Gastrocnemius medialis (tissue), 4 donors: ENCODE measurements at places on chromosomes 13 and 19.

GRCh38 chr19:42563352-42564210 is 31.1 kb downstream of the CEACAM8 start:
- no peak for DNase-seq

- DNase-seq, result no peak
Observed at GRCh38 chr13:74074723-74075122, 59.5 kb downstream of the KLF12 start.

DNA sequence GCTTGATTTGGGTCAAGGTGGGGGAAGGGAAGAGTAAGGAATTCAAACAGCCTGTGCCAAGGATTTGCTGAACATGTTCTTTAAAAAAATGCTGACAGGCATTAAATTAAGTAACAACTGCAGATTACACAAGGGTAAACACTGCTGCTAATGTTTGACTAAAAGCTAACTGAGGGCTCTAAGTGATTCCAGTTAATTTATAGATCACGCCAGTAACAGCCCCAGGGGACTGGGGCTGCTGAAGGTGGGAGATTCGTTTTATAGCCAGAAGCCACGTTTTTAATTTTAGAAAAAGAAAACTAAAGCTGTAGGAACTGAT is 321.7 kb downstream of the DLEU7 start:
- no peak for DNase-seq

DNA sequence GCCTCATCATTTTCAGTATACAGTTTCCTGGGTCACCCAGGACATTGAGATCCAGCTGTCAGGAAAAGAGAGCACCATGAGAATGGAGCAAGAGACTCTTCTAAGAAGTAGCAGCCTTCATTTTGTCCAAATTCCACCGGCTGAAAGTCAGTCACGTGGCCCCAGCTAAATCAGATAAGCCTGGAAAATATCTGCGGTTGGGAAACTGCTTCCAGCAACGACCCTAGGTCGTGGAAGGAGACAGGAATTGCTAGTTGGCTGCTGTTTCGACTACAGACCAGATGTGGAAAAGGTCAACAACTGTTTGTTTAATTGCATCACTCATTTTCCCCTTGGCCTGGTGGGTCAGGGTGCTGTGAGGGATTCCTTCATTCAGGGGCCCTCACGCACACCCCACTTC is 107.0 kb downstream of the ZNF536 start:
- DNase-seq, result no peak

- no peak for DNase-seq
Observed at GRCh38 chr13:112752711-112753541, 63.1 kb downstream of the ATP11A start.

GRCh38 chr19:41776700-41777099 is 19.7 kb upstream of the CEACAM3 start:
- DNase-seq, result no peak

- DNase-seq, result no peak
Observed at GRCh38 chr13:42571895-42572294, 2.1 kb upstream of the TNFSF11 start.

DNA sequence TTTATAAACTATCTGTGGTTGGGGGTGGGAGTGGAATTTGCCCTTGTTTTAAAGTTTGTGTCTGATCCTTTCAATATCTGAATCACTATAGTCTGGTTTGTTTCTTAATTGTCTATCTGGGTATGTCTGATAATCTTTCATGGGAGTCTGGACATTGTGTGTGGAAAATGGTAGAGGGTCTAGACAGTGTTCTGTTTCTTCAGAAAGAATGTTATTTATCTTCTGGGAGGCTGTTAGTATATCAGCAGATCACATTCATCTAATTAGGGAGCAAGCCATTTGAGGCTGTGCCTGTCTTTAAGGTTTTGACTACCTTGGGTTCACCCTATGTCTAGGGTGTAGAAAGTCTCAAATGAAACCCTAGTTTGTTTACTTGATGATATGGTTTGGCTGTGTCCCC is 110.5 kb downstream of the NDFIP2 start:
- no peak for DNase-seq

- DNase-seq, result no peak
Observed at GRCh38 chr19:42285541-42285941, 16.4 kb upstream of the PRR19 start.

DNA sequence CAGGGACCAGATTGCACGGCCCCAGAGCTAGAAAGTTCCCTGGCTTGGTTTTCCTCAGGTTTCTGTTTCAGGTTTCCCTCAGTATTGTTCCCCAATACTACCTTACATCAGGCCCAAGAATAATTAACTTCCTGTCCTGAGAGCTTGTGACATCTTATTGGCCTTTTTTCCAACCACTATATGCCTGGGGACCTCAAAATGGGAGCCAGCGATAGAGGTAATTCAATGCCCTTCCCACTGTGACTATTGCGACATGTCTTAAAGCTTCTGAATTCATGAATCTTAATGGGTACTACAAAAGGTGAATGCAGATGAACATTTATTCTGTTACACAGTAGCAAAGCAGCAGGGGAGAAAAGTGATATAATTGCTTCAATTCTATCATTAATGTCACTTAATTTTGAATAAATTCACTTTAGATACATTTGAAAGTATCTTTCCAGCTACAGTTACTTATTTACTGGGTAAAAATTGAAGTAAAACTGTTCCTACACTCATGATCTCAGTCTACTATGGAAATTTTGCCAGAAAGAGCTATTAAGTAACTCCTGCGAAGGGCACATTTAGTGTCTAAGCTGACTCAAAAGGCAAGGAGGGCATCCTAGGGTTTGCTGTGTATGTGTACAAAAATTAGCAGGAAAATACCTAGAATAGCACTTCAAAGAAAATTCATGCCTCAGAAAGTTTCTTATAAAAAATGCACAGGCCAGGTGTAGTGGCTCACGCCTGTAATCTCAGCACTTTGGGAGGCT is 4.1 kb downstream of the CRYL1 start:
- no peak for DNase-seq

DNA sequence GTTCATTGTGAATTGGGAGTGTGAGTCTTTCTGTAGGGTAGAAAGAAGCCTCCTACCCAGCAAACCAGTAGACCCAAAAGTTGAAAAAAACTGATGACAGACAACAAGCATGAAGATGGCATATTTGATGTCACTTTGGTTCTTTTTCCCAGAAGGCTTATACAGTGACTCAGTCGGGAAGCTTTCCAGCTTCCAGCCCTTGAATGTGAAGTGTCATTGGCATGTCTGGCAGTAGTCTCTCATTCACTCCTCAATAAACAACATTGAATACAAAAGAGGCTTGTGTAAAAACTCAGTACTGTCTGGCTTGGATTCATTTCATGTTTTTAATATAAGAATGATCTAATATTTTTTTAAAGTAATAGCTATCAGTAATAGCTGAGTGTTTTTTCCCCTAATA is 68.7 kb downstream of the IPO5 start:
- no peak for DNase-seq

DNA sequence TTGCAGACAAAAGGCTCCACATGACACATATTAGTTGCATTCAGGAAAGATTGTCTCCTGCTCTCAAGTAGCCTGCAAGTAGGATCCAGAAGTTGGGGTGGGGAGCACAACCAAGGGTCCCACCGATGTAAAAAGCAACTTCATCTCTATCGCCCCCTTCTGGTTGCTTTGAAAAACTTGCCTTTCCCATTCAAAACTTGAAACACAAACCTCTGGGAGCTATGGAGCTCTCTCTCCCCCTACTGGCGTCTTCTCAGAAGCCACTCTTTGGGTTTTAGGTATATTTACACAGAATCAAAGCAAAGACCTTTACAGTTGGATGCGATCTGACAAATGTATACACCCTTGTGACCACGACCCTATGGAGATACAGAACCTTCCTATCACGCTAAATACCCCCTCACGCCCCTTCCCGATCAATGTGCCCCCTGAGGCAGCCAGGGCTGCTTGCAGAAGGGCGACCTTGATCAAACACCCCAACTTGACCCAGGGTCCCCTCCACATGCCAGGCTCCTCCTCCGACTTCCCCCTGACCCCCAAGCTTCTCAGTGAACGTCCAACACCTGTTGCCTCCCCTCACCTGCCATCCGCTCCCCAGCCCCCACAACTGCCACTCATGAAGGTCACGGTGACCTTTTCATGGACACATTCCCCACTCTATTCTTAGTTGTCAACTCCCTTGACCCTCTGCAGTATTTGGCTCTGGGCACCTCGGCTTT is 10.1 kb downstream of the NOSIP start:
- no peak for DNase-seq

DNA sequence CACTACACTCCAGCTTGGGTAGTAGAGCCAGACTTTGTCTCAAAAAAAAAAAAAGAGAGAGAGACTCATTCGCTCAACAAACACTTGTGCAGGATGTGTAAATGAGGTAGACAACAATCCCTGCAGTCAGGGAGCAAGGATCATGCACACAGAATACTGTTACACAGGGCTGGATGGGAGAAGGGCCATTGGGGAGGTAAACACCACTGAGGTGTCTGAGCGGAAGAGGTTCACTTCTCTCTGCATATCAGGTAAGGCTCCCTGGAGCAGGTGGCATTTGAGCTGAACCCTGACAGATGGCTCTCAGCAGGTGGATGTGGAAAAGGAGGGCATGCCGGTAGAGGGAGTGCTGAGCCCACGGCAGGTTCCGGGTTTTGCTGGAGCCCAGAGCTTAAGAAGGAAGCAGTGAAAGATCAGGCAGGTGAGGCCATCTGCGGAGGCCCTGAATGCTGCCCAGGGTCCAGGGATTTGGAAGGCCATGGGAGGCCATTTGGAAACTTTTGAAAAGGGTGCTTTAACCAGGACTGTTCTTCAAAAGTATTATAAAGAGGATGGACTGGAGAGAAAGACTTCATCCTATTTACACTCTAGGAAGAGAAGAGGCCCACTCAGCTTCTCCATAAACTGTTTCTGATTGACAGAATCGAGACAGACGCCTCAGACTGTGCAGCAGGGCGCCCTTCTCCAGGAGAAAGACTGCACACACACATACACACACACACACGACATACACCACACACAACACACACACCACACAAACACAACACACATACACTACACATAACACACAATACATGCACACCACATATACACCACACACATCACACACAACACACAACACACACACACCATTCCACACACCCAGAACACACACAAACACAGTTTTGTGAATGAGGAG is 199.4 kb downstream of the USP12 start:
- DNase-seq, result no peak

- DNase-seq, result no peak
Observed at GRCh38 chr19:9658769-9659168, 16.1 kb downstream of the ZNF562 start.

DNA sequence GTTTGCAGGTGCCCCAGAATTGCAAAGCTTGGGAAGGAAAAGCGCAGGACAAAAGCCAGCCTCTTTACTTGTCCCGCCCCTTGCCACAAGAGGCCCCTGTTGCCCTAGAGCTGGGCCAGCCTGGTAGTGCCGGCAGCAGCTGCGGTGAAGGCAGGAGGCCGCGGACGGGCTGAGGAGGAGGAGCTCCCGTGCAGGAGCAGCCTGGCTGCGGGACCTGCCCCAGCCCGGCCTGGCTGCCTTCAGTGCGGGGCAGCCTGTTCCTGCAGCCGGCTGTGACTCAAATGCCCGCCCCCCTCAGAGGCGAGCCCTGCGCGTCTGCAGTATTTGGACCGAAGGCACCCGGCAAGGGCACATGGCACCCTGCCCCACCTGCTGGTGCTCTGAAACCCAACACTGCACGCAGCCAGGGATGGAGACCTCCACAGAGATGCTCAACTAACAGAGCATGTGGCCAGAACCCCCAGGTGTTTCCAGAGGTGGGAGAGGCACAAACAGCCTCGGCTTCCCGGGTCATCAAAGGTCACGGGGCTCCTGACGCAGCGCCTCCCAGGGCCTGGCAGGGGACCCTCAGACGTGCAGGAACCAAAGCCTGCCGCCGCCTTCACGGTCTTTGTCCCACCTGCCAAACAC is 29.7 kb downstream of the NAXD start:
- DNase-seq, result peak; percentile 31

- DNase-seq, result no peak
Observed at GRCh38 chr19:55633861-55634260, 6.9 kb upstream of the ZNF580 start.

- no peak for DNase-seq
Observed at GRCh38 chr13:22903301-22903700, 277.5 kb upstream of the SGCG start.

- DNase-seq, result no peak
Observed at GRCh38 chr19:7729211-7729610, 2.7 kb downstream of the CLEC4G start.

GRCh38 chr19:46586294-46586693 is 14.8 kb upstream of the CALM3 start:
- DNase-seq, result no peak

GRCh38 chr13:75364131-75364713 is 117.7 kb downstream of the TBC1D4 start:
- no peak for DNase-seq

- no peak for DNase-seq
Observed at GRCh38 chr13:25816239-25816638, 235.6 kb downstream of the SHISA2 start.

DNA sequence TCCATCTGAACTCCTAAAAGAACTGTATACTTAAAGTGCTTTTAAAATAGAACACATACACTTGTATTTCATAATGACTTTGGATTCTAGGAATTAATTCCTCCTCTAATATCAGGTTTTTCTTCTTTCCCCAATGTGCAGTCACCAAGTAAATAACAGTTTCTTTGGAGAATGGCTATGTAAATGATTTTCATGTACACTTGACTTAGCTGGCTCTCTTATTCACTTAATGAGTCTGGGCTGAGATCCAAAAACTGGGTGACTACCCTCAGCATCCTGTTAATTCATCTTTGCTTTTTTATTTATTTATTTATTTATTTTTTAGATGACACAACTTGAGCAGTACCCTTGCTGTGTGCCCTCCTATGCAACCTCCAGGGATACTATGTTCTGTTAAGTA is 1003.7 kb downstream of the SLITRK1 start:
- DNase-seq, result no peak

- peak; percentile 35 for DNase-seq
Observed at GRCh38 chr13:46179491-46179908, 2.5 kb downstream of the LCP1 start.

- no peak for DNase-seq
Observed at GRCh38 chr19:29833614-29834261, 21.9 kb downstream of the CCNE1 start.

DNA sequence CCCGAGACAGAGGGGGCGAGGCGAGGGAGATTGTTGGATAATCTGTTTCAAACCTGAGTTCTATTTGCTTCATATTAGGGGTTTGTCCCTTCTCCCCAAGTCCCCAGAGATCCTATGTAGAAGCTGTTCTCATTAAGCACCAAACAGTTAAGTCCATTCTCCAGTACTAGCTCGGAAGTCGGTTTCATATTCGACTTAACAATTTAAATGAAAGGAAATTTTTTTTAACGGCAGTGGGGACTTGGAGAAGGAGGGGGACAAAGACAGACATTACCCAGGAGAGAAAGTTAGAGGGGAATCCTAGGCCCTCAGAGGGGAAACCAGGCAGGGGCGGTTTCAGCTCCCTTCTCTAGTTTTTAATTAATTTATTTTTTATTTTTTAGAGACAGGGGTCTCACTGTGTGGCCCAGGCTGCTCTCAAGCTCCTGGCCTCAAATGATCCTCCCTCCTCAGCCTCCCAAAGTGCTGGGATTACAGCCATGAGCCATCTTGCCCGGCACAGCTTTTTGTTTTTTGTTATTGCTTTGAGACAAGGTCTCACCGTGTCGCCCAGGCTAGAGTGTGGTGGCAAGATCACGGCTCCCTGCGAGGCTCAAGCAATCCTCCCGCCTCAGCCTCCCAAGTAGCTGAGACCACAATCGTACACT is 13.7 kb upstream of the TLE2 start:
- no peak for DNase-seq

GRCh38 chr13:97695684-97696083 is 257.8 kb upstream of the IPO5 start:
- DNase-seq, result no peak
